ENCODE measurements at places on chromosomes 3 and 15.
A peak's percentile ranks its signal among the peaks of the same experiment; 100 is the strongest.

GRCh38 chr15:67680641-67681040 lies 138.1 kb downstream of the MAP2K5 start:
- no peak for DNase-seq

- DNase-seq = no peak
Measured at GRCh38 chr15:69725957-69726356, 273.3 kb downstream of the RPLP1 start.

DNA sequence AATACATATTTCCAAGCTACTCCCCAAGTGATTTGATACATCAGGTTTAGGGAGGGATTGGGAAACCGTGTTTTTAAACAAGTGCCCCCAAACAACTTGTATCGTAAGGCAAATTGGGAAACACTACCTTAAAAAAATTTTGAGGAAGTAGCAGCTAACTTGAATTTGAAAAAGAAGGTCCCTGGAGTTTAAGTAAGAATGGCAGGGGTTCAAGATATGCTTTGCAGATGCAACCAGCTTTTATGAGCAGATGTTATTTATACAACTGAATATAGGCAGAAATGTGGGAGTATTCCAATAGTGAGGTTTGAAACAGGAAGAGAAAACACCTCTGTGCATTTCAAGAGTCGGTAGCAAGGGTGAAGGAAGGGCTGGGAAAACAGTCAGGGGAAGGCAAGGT lies 139.6 kb downstream of the IL20RB start:
- DNase-seq = no peak

DNA sequence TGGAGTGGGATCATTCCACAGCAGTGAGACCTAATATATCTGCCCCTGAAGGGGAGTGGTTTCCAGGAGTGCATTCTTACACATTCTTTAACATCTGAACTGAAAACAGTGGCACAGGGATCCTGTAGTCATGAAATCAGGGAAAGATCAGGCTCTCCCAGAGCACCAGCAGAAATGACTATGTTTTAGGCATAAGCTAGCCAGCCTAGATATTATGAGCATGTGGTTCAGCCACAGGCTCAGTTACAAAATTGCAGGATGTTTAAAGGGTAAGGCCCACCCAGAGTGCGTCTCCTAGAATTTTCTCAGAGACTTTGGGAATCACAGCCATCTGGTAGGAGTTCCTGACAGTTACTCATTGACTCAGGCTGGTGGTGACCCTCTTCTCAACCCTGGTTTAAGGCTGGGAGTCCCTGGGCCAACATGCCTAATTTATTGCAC lies 20.9 kb downstream of the FSTL1 start:
- DNase-seq = no peak

DNA sequence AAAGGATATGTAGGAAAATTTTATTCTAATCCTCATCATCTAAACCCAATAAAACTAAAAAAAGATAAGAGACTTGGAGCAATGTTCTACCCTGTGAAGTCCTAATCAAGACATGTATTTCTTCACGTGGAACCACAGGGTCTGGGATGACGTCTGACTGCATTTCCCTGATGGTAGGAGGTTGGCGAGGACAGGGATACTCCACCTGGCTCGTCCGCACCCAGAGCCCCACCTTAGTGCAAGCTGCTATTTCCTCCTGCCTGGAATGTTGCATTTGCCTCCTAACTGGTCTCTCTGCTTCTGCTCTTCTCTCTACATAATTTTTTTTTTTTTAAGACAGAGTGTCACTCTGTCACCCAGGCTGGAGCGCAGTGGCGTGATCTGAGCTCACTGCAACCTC lies 57.7 kb upstream of the RASGRP1 start:
- no peak for DNase-seq

GRCh38 chr3:183937601-183938286 lies 53.1 kb upstream of the PARL start:
- peak; percentile 51 for DNase-seq

GRCh38 chr15:39778021-39778420 lies 4.6 kb downstream of the FSIP1 start:
- no peak for DNase-seq

DNA sequence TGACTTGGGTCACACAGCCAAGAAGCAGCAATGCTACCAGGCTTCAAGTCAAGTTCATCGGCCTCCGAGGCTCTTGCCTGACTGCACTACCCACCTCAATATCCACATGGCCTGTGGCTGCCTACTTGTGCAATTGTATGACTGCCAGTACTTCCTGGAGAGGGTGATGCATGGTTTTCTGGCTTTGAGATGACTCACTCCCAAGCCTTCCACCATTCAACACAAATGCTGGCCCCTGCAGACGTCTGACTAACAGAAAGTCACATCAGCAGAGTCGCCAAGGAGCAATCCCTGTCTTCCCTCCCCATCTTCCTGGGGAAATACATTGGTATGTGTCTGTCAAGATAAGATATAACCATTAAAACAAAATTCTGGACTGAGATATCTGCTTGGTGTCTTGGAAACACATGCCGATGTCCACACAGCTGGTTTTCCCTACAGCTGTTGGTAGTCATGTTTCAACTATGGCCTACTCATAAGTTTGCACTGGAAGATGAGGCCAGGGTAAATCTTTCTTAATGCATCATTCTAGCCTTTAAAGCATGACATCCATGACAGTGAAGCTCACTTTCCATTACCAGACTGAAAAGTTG lies 79.6 kb upstream of the SPATA12 start:
- peak; percentile 59 for DNase-seq

DNA sequence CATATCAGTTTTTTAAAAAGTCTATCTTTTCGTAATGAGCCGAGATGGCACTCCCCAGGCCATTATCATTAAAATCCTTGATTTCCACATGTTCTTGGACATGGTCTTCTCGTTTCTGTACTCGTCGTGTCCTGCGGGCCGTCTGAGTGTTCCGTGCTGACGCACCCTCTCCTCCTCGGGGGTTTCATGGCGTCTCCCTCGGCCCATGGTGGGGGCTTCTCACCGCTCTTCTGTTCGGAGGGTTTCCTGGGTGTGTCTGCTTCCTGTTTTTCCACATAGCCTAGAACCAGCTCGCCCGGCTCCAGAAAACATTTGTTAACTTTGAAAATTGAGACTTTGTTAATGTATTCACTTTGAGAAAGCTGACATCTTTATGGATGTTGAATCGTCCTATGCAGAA lies 92.7 kb downstream of the VGLL4 start:
- DNase-seq = no peak

DNA sequence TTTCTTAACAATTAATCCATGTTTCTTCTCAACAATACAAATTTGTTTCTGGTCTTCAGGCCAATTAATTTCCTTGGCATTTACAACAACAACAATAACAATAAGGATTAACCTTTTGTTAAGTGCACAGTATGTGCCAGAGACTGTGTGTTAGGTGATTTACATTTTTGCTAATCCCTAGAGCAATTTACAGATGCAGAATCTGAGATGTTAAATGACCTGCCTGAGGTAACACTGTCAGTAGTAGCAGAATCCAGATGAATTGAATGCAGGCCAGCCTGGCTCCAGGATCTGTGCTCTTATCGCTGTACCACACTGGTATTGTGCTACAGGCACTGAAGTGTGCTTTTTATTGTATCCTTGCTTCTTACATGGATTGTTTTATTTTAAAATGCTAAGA lies 122.2 kb downstream of the MEIS2 start:
- DNase-seq = no peak

GRCh38 chr3:128745742-128746141 lies 19.8 kb downstream of the RAB7A start:
- DNase-seq = no peak

- DNase-seq = no peak
Measured at GRCh38 chr3:182889948-182890629, 90.2 kb downstream of the DCUN1D1 start.

GRCh38 chr3:114942773-114943172 lies 204.3 kb downstream of the ZBTB20 start:
- DNase-seq = no peak

DNA sequence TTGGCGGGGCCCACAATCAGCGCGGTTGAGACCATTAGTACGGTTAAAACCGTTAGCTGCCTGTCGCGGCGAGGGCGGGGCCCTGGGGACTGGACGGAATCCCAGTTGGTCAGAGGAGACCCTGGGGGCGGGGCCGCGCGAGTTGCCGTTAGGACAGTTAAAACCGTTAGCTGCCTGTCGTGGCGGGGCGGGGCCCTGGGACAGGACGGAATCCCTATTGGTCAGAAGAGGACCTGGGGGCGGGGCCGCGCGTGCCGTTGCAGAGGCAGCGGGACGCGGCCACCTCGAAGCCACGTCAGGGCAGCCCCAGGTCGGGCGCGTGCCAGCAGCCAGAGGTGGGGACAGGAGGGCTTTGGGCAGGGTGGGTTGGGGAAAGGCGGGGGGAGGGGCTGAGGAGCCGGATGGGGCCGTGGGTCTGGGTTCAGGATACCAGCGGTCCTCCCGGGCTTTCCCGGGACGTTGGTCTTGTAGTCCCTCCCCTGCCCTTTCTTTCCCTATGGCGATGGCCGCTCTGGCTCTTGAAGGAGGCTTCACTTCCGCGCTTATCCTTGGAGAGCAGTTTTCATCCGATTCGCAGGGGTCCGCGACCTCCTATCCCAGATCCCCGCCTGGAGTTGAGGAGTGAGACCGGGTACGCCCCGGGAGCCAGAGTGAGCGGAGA lies 28.0 kb downstream of the KLHDC8B start:
- DNase-seq = no peak

DNA sequence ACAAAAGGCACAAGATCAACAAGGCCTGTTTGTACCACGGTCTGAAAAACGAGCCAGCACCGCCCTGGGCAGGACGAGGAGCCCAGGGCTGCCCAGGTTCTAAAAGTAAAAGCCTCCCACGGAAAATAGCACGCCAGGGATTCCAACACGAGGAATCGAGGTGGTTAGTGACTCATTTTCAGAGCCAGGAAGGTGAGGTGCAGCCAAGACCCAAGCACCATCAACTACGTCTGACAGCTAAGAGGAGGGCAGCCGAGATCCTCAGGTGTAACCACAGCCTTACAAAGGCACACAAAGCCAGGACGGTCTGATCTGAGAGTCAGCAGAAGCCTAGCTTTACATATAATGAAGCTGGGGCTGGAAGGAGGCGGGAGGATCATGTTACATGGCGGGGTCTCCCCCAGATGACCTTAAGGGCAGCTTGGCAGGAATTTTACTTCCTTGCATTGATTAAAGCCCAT lies 52.5 kb downstream of the ATP10A start:
- DNase-seq = no peak

DNA sequence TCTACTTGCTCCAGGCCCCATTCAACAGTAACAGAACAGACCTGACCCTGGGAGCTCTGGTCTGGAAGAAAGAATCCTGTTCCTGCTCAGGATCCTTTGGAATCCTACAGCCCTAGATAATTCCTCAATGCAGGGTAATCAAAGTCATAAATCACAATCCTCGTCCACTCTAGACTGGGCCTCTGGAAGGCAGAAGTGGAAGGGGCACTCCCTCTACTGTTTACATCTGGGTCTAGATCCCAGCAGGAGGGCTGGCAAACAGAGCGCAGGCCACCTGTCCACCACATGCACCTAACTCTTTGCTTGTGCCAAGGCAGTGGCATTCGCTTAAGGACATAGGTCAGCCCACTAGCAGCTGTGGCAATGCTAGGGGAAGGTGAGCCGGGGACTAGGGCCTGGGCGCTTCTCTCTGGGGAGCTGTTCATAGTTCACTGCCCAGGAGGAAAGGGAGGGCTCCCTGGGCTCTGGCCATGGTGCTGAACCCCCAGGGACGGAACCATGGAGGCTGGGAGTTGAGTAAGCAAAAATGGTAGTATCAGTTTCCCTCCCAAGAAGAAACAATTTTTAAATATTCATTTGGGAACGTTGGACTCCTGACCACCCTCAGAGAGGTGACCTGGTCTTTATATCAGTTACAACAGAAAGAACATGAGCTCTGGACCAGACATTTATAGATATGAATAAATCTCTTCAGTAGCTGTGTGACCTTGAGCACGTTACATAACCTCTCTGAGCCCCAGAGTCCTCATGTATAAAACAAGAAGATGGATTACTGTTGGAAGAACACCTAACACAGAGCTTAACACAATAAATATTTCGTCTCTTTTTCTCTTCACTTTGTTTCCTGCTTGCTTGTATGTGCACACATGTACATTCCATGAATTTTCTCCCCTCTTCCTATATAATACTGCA lies 90.2 kb downstream of the NTRK3 start:
- peak; percentile 33 for DNase-seq

GRCh38 chr3:12972781-12973702 lies 100.2 kb downstream of the IQSEC1 start:
- DNase-seq = no peak

GRCh38 chr3:57998366-57999283 lies 9.6 kb upstream of the FLNB start:
- peak; percentile 10 for DNase-seq

DNA sequence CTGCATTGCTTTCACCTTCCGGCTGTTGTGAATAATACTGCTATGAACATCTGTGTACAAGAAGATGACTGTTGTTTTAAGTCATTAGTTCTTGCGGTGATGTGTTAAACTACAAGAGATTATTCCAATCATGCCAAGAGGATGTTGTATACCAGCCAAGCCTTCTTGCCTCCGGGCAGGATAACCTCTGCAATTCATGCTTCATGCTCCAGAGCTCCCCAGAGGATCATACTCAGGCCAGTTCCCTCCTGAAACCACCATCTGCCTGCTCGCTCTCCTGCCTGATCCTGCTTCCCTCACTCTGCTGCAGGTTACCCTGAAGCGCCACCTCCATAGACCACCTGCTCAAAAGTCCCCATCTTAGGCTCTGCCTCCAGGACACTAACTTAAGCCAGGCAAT lies 187.1 kb upstream of the PROK2 start:
- DNase-seq = peak; percentile 60

DNA sequence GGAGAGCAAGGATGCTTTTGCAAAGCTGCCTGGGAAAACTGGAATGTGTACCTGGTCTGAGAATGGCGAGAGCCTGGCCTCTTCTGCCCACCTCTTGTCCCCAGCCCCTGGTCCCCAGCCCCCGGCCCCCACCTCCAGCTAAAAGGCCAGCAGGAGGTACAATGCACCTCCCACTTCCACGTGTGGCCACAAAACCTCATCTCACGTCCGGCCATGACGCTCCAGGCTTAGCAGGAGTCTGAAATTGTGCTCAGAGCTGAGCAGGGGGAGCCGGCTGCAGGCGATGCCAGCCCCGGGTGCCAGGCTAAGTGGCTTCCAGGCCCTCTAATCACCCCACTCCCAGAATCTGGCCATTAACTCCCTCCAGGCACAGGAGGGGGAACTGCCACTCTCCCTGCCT lies 83.1 kb upstream of the PRR20G start:
- DNase-seq = no peak

GRCh38 chr3:83224101-83224868 lies 1462.8 kb upstream of the GBE1 start:
- no peak for DNase-seq

DNA sequence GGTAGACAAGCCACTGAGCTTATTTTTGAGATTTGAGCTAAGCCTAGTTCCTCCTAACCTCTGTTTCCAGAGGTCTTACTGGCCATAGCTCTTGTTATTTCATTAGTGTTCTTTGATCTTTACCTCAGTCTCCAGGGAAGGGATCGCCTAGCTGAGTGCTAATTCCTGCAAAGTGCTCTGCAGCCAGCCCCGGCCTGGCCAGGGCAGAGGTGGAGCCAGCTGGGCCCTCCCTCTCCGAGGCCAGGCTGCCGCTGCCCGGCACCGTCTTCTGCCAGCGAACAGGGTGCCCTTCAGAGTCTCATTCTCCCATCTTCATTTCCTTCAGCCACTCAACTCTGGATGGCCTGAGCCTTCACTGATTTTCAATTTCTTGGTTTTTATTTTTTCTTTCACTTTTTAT lies 19.7 kb downstream of the FAN1 start:
- no peak for DNase-seq

GRCh38 chr3:32449691-32450090 lies 53.0 kb downstream of the CMTM6 start:
- DNase-seq = no peak

- DNase-seq = no peak
Measured at GRCh38 chr3:196471551-196471950, 32.0 kb downstream of the RNF168 start.

- DNase-seq = peak; percentile 53
Measured at GRCh38 chr15:66252685-66253417, 699 bp downstream of the MEGF11 start.
